ENCODE measurements at places on chromosomes 1 and 21. TPM values are rescaled to one million over a fixed set of nuclear protein-coding genes. Genes with fewer than 3 reads are reported as not detected.

Gene CGN
- total RNA-seq: not detected

Gene NUP210L
- 0.05 TPM for total RNA-seq

Gene OPRD1
- total RNA-seq: not detected

Gene TAL1
- not detected for total RNA-seq

Gene PIGM
- 6.7 TPM for total RNA-seq

Gene SLC2A1
- 89.7 TPM for total RNA-seq

Gene RNU1-1
- total RNA-seq: 1,140 TPM

Gene RIMKLA
- total RNA-seq: not detected

Gene B3GALT2
- 0.99 TPM for total RNA-seq

Gene NLRP3
- 4.5 TPM for total RNA-seq

Gene TENT5C
- total RNA-seq: 0.47 TPM

Gene KDF1
- total RNA-seq: not detected

Gene PLA2G2D
- not detected for total RNA-seq

- no peaks in the 10 kb centered on the region for H3K4me1 ChIP-seq
- H3K27me3 ChIP-seq: no peaks in the 10 kb centered on the region
- no peaks in the 10 kb centered on the region for H3K36me3 ChIP-seq
- DNase-seq: no peak
- no peak overlapping the region for H3K4me3 ChIP-seq
Observed at GRCh38 chr1:95653618-95654017, 419.6 kb downstream of the RWDD3 start.

GRCh38 chr21:46124926-46125845 lies 27.3 kb downstream of the COL6A2 start:
- H3K36me3 ChIP-seq: peaks cover 39% of the 10 kb centered on the region
- DNase-seq: no peak
- H3K27me3 ChIP-seq: peaks cover 2% of the 10 kb centered on the region
- no peak overlapping the region for H3K4me3 ChIP-seq

DNA sequence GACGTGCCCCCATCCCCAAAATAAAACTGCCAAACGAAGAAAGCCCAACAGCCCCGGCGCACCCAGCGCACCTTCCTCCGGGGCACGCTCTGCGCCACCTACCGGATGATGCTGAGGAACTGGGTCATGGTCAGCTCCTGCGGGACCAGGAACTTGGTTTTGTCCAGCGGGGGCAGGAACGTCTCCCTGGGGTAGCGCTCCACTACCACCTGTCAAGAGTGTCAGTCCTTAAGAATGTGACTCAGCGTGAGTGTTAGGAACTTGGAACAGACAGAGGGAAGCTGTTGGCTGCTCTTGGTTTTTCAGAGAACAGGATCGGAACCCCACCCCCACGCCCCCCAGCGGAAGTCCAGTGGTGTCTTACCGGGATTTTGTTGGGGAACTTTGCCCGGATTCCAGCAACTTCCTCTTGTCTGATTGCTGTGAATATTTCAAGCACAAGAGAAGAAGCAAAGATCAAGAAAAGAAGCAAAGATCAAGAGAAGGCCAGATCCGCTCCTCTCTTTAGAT lies 431 bp downstream of the MAP1LC3C start:
- peaks cover 3% of the 10 kb centered on the region for H3K27me3 ChIP-seq
- peak; percentile 56 for DNase-seq
- H3K4me3 ChIP-seq: peak overlapping the region; percentile 74

DNA sequence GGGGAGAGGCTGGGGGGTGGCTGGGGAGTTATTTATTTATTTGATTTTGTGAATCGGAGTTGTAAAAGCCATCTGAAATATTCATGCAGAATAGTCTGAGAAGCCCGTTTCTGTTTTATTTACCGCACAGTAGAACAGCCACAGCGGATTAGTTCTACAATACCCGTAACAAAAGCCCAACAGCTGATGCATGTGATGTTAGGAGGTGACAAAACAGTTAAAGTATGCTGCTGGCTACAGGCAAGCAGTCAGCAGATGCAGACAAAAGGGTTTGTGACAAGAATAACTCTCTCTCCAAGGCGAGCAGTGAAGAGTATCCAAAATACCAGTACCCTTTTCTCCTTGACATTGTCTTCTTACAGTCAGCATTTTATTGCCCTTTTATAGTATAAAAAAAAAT lies 42.0 kb downstream of the PROX1 start:
- DNase-seq: no peak
- no peak overlapping the region for H3K4me3 ChIP-seq
- no peak overlapping the region for H3K27ac ChIP-seq
- H3K36me3 ChIP-seq: no peaks in the 10 kb centered on the region

DNA sequence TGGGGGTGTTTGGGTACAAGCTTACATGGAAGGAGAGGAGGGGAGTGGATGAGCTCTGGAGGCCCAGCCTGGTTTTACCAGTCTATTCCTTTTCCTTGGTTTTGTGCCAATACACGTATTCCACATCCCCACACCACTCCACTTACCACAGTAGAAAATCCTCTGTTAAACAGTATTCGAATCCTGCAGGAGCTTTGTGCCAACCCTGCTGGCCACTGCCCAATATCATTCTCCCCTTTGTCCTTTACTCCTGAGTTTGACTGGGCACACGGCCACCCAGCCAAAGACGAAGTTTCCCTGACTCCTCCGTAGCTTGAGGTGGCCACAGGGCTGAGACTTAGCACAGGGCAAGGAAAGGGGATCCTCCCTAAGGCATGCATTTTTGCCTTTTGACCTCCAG lies 61.6 kb downstream of the TMCO4 start:
- DNase-seq: no peak
- peaks cover 55% of the 10 kb centered on the region for H3K36me3 ChIP-seq
- peaks cover 49% of the 10 kb centered on the region for H3K4me1 ChIP-seq

- peak overlapping the region; percentile 93 for H3K27ac ChIP-seq
- peaks cover 37% of the 10 kb centered on the region for H3K4me1 ChIP-seq
- H3K4me3 ChIP-seq: peak overlapping the region; percentile 58
- DNase-seq: peak; percentile 85
Observed at GRCh38 chr1:78370779-78371482, 119.8 kb upstream of the PTGFR start.

DNA sequence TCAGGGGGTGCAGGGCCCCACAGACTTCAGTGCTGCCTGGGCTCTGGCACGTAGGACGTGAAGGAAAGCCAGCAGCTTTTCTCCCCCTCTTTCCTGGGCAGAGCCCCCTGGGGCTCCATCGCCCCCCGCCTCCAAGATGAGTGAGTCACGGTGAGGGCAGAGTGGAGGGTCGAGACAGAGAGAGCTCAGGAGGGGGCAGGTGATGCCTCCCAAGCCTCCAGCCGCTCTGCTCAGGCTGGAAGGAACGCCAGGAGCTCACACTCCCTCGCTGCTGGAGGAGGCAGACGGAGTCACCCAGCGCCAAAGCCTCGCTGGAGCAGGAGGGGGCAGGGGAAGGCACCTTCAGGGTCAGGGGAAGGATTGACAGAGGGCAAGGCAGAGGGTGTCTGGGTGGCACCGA lies 119.5 kb downstream of the CASZ1 start:
- H3K27ac ChIP-seq: no peak overlapping the region
- H3K4me1 ChIP-seq: no peaks in the 10 kb centered on the region
- DNase-seq: no peak
- H3K27me3 ChIP-seq: peaks cover 24% of the 10 kb centered on the region
- no peaks in the 10 kb centered on the region for H3K36me3 ChIP-seq
- no peak overlapping the region for H3K4me3 ChIP-seq

GRCh38 chr21:30072496-30072895 lies 94.1 kb downstream of the CLDN17 start:
- no peak for DNase-seq
- H3K27ac ChIP-seq: no peak overlapping the region
- H3K27me3 ChIP-seq: no peaks in the 10 kb centered on the region
- H3K4me1 ChIP-seq: no peaks in the 10 kb centered on the region

- peaks cover 45% of the 10 kb centered on the region for H3K4me1 ChIP-seq
- H3K4me3 ChIP-seq: no peak overlapping the region
- H3K36me3 ChIP-seq: no peaks in the 10 kb centered on the region
- no peak overlapping the region for H3K27ac ChIP-seq
- no peak for DNase-seq
Observed at GRCh38 chr1:55483523-55483922, 268.4 kb upstream of the USP24 start.

DNA sequence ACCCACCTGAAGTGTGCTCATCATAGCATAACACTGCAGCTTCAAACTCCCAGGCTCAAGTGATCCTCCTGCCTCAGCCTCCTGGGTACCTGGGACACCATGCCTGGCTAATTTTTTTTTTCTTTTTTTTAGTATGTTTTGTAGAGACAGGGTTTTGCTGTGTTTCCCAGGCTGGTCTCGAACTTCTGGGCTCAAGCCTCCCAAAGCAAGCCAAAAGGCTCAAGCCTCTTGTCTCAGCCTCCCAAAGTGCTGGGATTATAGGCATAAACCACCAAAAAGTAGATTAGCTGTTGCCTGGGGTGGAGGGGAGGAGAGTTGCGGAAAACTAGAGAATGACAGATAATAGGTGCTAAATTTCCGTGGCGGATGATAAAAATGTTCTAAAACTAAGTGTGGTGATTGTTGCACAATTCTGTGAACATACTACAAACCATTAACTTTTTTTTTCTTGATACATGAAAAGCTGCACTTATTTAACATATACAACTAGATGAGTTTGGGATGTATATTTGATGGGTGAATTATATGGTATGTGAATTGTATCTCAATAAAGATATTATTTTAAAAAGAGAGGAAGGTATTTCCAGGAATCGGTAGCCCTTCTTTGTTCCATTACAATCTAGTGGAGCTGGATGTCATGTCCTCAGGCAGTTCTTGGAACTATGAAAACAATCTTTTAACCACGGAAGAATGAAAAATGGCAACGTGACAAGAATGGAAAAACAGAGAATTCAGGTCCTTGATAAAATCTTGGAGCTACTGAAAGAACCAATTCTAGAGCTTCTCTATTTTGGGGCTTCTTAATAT lies 27.3 kb upstream of the MED18 start:
- H3K36me3 ChIP-seq: no peaks in the 10 kb centered on the region
- H3K4me1 ChIP-seq: peaks cover 21% of the 10 kb centered on the region
- H3K27ac ChIP-seq: no peak overlapping the region
- DNase-seq: peak; percentile 67

GRCh38 chr1:22875241-22875640 lies 97.4 kb downstream of the LACTBL1 start:
- H3K4me3 ChIP-seq: no peak overlapping the region
- H3K4me1 ChIP-seq: peaks cover 12% of the 10 kb centered on the region
- no peak overlapping the region for H3K27ac ChIP-seq

DNA sequence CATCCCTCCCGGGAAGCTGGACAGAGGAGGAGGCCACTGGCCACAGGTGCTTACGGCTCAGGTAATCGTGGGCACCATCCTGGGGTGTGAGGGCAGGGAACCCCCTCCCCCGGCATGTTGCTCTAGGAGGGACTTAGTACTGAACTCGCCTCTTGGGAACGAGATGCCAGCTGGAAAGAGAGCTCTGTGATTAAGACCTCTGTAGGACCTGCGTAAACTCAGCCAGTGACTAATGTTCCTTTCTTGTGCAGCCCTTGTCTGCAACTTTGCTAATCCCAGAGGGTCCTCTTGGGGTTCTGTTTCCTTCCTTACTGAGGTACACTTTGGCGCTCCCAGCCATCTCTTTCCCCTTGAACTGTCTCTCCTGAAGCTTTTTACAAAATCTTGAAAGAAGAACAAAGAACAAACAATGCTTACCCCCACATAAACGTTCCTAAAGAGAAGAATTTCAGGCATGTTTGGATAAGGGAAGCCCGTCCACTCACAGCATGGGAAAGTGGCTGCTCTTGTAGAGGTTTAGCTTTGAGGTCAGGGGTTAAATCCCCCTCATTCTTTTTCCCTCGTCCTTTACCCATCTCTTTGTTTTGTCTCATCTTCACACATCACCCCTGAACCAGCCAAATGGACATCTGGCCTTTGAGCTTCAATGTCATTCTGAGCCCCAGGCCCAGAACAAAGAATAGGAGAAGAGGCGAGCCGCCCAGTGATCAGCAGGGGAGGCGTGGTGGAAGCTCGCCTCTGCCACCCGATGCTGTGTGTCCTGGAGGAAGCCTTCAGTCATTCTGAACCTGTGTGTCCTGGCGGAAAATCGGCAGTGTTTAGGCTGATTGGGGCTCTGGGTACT lies 37.4 kb downstream of the CITED4 start:
- peak overlapping the region; percentile 36 for H3K27ac ChIP-seq
- peaks cover 19% of the 10 kb centered on the region for H3K4me1 ChIP-seq
- no peaks in the 10 kb centered on the region for H3K36me3 ChIP-seq
- H3K4me3 ChIP-seq: no peak overlapping the region
- peak; percentile 39 for DNase-seq

DNA sequence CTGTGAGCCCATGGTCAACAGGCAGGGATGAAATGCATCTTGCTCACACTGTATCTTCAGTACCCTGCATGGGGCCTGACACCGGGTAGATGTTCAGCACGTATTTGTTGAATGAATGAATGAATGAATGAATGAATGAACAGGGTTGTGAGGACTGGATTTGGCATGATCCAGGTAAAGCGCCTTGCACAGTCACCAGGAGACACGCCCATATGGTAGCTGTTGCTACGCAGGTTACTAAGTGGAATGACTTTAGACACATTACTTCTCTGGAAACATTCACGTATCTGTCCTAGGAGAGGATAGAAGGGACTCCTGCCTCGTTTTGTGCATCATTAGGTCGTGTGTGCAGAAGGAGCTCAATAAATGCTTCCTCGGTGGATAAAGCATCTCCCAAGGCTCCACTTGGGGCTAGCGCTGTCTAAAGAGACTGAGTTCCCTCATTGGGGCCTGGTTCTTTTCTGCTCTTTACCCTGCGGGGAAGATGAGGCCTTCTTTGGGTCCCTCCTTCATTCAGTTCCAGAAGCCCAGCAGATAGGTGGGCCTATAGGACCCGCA lies 54.2 kb downstream of the NDUFS5 start:
- DNase-seq: no peak
- peaks cover 16% of the 10 kb centered on the region for H3K4me1 ChIP-seq
- no peak overlapping the region for H3K27ac ChIP-seq
- H3K4me3 ChIP-seq: peak overlapping the region; percentile 73
- H3K36me3 ChIP-seq: no peaks in the 10 kb centered on the region

GRCh38 chr1:61190153-61190552 lies 107.8 kb downstream of the NFIA start:
- H3K27me3 ChIP-seq: no peaks in the 10 kb centered on the region
- no peaks in the 10 kb centered on the region for H3K36me3 ChIP-seq
- H3K4me3 ChIP-seq: no peak overlapping the region
- no peak for DNase-seq
- no peak overlapping the region for H3K27ac ChIP-seq

GRCh38 chr21:40587736-40588346 lies 259.1 kb downstream of the DSCAM start:
- H3K36me3 ChIP-seq: peaks cover 5% of the 10 kb centered on the region
- H3K4me1 ChIP-seq: peaks cover 12% of the 10 kb centered on the region
- H3K4me3 ChIP-seq: no peak overlapping the region
- DNase-seq: no peak

GRCh38 chr1:32992489-32993323 lies 28.1 kb upstream of the RNF19B start:
- H3K36me3 ChIP-seq: no peaks in the 10 kb centered on the region
- DNase-seq: peak; percentile 94
- peak overlapping the region; percentile 89 for H3K27ac ChIP-seq
- peak overlapping the region; percentile 33 for H3K4me3 ChIP-seq
- no peaks in the 10 kb centered on the region for H3K27me3 ChIP-seq

DNA sequence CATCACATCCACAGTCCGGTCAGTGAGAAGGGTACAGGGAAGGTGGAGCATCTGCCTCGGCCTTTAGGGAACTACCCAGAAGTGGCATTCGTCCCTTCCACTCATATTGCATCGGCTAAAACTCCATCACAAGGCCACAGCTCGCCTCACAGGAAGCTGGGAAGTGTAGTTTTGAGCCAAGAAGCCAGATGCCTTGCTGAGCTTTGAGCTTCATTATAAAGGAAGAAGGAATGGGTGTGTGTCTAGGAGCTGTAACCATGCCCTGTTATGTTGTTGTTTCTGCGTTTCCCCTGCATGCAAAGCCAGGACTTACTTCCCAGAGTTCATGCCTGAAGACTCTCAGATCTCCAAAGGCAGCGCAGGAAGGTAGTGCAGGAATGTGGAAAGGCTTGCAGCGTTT lies 61.1 kb downstream of the OPTC start:
- peaks cover 79% of the 10 kb centered on the region for H3K4me1 ChIP-seq
- H3K27ac ChIP-seq: peak overlapping the region; percentile 99
- H3K36me3 ChIP-seq: no peaks in the 10 kb centered on the region
- peaks cover 1% of the 10 kb centered on the region for H3K27me3 ChIP-seq
- H3K4me3 ChIP-seq: peak overlapping the region; percentile 84

All from HFFc6 (cell line).